Aorta (tissue), 5 donors: ENCODE measurements at places on chromosomes 5 and 9. TPM values are rescaled to one million over a fixed set of nuclear protein-coding genes. Genes with fewer than 3 reads are reported as not detected.

Gene C5orf58
- total RNA-seq = not detected

Gene AKNA
- 56.0 TPM for total RNA-seq

Gene FOXD1
- 15.2 TPM for total RNA-seq

Gene MEIKIN
- 3.4 TPM for total RNA-seq

Gene SH2D3C
- 19.7 TPM for total RNA-seq

Gene CCL27
- not detected for total RNA-seq

Gene GABBR2
- 0.39 TPM for total RNA-seq

DNA sequence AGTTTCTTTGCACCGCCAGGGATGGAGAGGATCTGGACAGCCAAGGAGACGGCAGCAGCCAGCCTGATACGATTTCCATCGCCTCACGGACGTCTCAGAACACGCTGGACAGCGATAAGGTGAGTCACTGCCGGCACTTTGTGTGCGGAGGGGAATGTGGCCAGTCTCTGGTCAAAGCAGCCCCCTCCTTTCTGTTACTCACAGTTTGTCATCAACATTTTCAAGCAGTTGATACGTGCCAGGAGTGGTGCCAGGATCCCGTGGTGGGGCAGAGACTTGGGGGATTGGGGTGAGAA lies 175.1 kb upstream of the OTULINL start:
- H3K36me3 ChIP-seq = peaks cover 5% of the 10 kb centered on the region
- no peak for DNase-seq
- H3K27me3 ChIP-seq = no peaks in the 10 kb centered on the region
- H3K4me3 ChIP-seq = no peak overlapping the region
- H3K27ac ChIP-seq = no peak overlapping the region

- H3K4me1 ChIP-seq = no peaks in the 10 kb centered on the region
- no peak for DNase-seq
- no peak overlapping the region for H3K4me3 ChIP-seq
- H3K36me3 ChIP-seq = peaks cover 6% of the 10 kb centered on the region
- H3K27ac ChIP-seq = no peak overlapping the region
These were observed 36.3 kb downstream of the TSTD2 start for GRCh38 chr9:97596906-97597305.

GRCh38 chr5:68436686-68437520 lies 221.3 kb downstream of the PIK3R1 start:
- H3K4me1 ChIP-seq = no peaks in the 10 kb centered on the region
- no peak overlapping the region for H3K4me3 ChIP-seq
- H3K36me3 ChIP-seq = no peaks in the 10 kb centered on the region
- no peaks in the 10 kb centered on the region for H3K27me3 ChIP-seq

GRCh38 chr5:123520677-123521247 lies 8.8 kb downstream of the CSNK1G3 start:
- no peak overlapping the region for H3K27ac ChIP-seq
- no peaks in the 10 kb centered on the region for H3K4me1 ChIP-seq
- no peaks in the 10 kb centered on the region for H3K36me3 ChIP-seq
- no peak overlapping the region for H3K4me3 ChIP-seq

DNA sequence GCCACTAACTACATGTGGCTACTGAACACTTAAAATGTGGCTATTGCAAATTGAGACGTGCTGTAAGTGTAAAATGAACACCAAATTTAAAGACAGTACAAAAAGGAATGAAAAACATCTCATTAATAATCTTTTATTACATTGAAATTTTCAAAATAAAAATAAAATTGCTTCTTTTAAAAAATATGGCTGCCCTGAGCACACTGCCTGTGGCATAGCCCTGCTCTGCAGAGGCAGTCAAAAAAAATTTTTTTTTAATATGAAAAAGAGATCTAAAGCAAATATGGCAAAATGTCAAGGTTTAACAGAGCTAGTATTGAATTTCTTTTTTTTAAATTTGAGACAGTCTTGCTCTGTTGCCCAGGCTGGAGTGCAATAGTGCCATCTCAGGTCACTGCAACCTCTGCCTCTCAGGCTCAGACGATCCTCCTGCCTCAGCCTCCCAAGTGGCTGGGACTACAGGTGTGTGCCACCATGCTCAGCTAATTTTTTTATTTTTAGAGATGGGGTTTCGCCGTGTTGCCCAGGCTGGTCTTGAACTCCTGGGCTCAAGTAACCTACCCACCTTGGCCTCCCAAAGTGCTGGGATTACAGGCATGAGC lies 25.6 kb downstream of the CARNMT1 start:
- H3K27ac ChIP-seq = no peak overlapping the region
- H3K4me1 ChIP-seq = no peaks in the 10 kb centered on the region
- no peak overlapping the region for H3K4me3 ChIP-seq
- no peaks in the 10 kb centered on the region for H3K36me3 ChIP-seq

GRCh38 chr5:143128412-143129071 lies 274.9 kb downstream of the NR3C1 start:
- no peaks in the 10 kb centered on the region for H3K36me3 ChIP-seq
- H3K27ac ChIP-seq = no peak overlapping the region
- H3K27me3 ChIP-seq = no peaks in the 10 kb centered on the region
- no peak overlapping the region for H3K4me3 ChIP-seq
- no peak for DNase-seq
- H3K4me1 ChIP-seq = no peaks in the 10 kb centered on the region

DNA sequence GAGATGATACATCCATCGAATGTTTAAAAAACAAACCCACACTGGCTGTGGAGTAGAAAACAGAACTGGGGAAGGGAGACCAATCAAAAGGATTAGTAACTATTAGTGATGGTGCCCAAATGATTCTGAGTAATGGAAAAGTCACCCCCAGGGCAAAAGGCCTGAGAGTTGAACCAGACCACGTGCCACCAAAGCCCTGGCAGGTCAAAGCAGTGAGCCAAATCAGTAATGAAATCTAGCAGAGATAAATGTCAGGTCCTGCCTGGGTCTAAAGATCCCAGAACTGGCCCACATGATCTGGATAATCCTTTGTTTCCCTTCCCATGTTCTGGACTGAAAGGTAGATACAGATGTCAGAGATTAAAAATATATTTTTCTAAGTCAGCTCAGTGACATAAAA lies 9.4 kb downstream of the OTULINL start:
- H3K4me3 ChIP-seq = no peak overlapping the region
- DNase-seq = no peak
- no peaks in the 10 kb centered on the region for H3K4me1 ChIP-seq
- no peak overlapping the region for H3K27ac ChIP-seq

DNA sequence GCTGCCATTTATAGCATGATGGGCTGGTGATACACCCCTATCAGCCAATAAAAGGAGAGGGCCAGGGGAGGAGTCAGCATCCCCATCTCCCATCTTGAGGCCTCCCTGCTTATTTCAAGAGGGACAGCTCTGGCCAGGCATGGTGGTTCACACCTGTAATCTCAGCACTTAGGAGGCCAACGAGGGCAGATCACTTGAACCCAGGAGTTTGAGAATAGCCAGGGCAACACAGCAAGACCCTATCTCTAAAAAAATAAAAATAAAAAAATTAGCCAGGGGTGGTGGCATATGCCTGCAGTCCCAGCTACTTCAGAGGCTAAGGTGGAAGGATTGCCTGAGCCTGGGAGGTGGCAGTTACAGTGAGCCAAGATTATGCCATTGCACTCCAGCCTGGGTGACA lies 9.8 kb downstream of the REXO4 start:
- no peaks in the 10 kb centered on the region for H3K4me1 ChIP-seq
- no peak overlapping the region for H3K4me3 ChIP-seq
- no peak for DNase-seq

GRCh38 chr5:139648205-139649081 lies at the start of gene CXXC5:
Gene CXXC5 (plus strand): TSS chr5:139648349. CDS start chr5:139680524, 32,175 bp downstream.
- DNase-seq = peak; percentile 92
- peak within 1 kb of the TSS; percentile 14 for H3K27ac ChIP-seq
- no peaks in the 10 kb centered on the region for H3K4me1 ChIP-seq
- H3K4me3 ChIP-seq = peak within 1 kb of the TSS; percentile 78
- no peaks in the 10 kb centered on the region for H3K36me3 ChIP-seq
- no peaks in the 10 kb centered on the region for H3K27me3 ChIP-seq

DNA sequence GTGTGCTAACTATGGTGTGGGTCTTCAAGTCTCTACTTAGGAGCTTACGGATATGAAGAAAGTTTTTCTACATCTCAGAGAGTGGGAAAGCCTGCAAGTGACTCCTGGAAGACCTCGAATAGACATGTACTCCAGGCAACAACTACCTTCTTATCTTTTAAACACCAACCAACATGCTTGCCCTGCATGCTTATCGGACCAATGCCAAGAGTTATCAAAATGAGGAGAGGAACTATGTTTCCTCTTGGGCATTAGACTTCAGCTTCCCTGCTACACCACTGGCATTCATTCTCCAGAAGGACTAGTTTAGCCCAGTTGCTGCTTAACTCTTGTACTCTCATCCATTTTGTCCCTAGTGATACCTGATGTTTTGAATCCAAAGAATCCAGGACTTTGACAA lies 74.7 kb upstream of the MAN2A1 start:
- H3K27ac ChIP-seq = no peak overlapping the region
- H3K27me3 ChIP-seq = no peaks in the 10 kb centered on the region
- no peak overlapping the region for H3K4me3 ChIP-seq
- peaks cover 2% of the 10 kb centered on the region for H3K4me1 ChIP-seq
- H3K36me3 ChIP-seq = no peaks in the 10 kb centered on the region
- DNase-seq = no peak

GRCh38 chr9:129615407-129616285 lies 5.3 kb downstream of the C9orf50 start:
- H3K36me3 ChIP-seq = no peaks in the 10 kb centered on the region
- no peaks in the 10 kb centered on the region for H3K4me1 ChIP-seq
- H3K27ac ChIP-seq = no peak overlapping the region
- no peaks in the 10 kb centered on the region for H3K27me3 ChIP-seq

GRCh38 chr9:93475856-93476255 lies 22.5 kb upstream of the FAM120AOS start:
- no peaks in the 10 kb centered on the region for H3K27me3 ChIP-seq
- no peak overlapping the region for H3K27ac ChIP-seq
- H3K4me3 ChIP-seq = no peak overlapping the region
- no peak for DNase-seq
- peaks cover 1% of the 10 kb centered on the region for H3K4me1 ChIP-seq
- no peaks in the 10 kb centered on the region for H3K36me3 ChIP-seq

DNA sequence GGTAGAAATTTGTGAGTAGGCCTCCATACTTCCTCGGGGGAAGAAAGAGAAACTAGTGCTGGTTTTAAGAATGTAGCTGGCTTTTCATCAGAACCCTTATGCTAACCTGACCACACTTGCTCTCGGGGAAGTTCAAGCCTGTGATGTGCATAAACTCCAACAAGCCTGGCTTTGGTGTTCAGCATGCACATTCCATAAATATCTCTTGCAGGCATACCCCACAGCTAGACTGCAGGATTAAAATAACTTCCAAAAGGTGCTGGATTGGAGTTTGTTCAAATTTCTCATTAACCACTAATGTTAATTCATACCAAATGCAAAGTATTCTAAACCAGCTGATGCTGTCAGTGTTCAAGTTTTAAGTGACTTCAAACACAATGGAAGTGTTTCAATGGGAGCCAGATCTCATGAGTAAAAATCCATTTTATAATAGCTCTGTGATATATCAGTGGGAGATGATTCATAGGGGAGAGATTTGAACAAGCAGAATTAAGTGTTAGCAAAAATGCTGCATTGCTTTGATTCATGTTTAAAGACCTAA lies 79.4 kb downstream of the NPR3 start:
- no peak overlapping the region for H3K4me3 ChIP-seq
- no peaks in the 10 kb centered on the region for H3K27me3 ChIP-seq
- peaks cover 4% of the 10 kb centered on the region for H3K4me1 ChIP-seq
- peaks cover 3% of the 10 kb centered on the region for H3K36me3 ChIP-seq
- no peak for DNase-seq
- H3K27ac ChIP-seq = peak overlapping the region; percentile 17

- no peak overlapping the region for H3K4me3 ChIP-seq
- H3K27me3 ChIP-seq = peaks cover 1% of the 10 kb centered on the region
- no peak for DNase-seq
- no peaks in the 10 kb centered on the region for H3K36me3 ChIP-seq
- H3K4me1 ChIP-seq = no peaks in the 10 kb centered on the region
- H3K27ac ChIP-seq = no peak overlapping the region
These were observed 162.3 kb upstream of the ZNF462 start for GRCh38 chr9:106700676-106701075.
